ENCODE measurements at places on chromosomes 2 and 18. TPM values are rescaled to one million over a fixed set of nuclear protein-coding genes. Genes with fewer than 3 reads are reported as not detected.

DNA sequence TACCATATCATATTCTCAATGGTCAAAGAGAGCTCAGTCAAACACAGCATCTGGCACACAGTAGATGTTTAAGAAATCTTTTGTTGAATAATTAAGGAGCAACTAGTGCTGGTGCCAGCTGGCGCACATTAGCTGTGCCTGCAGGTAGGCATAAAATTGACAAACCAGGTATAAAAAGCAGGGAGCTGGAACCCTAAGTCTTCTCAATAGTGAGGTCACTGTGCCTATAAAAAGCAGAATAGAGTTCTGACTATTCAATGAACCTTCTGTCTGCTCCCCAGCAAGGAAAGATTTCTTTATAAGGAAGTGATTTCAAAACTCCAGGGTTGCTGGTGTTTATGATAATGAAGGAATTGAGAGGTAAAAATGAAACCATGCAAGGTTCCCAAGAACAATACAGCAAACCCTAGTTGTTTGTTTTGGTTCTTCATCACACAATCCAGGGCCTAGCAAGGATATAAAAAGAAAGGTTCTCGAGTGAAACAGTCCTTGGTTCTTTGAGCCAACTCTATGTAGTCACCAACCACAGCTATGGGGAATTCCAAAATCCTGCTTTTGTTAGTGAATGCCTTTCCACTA, 76.1 kb downstream of the THADA start:
- DNase-seq = peak; percentile 82

The SERPINB11 gene
- 10.3 TPM for total RNA-seq

The BMP10 gene
- not detected for total RNA-seq

The CD207 gene
- 0.23 TPM for total RNA-seq

DNA sequence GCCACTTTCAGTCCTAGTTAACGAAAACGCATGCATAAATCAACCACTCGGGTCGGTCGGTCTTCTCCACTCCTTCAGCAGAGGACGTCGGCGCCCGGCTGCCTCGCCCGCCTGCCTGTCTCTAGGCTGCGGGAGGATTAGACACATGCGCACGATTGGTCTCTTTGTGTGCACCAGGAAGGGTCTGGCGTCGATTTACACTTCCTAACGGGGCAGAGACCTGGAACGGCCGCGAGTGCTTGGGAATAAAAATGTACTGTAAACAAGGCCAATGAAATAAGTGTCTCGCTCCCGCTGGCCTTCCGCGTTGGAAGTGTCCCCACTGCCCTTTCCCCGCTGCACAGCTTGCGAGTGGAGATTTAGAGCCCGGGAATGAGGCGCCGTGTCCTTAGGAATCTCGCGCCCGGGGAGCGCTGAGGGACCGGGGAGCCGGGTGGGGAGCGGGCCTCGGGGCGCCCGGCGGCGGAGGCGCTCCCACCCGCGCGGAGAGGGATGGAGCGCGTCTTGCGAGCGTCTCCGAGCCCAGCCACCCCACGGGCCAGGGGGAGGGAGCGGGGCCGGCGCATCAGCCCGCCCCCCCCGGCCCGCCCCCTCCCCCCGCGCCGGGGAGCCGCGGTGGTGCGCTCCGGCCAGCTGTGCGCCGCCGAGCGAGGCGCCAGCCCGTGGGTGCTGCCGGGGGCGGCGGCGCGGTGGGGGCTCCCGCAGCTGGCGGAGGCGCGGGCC, at the start of gene DOK6:
Gene DOK6, plus strand, starts transcription at position 636 of the 723 bp plus-strand sequence.
- DNase-seq = no peak

DNA sequence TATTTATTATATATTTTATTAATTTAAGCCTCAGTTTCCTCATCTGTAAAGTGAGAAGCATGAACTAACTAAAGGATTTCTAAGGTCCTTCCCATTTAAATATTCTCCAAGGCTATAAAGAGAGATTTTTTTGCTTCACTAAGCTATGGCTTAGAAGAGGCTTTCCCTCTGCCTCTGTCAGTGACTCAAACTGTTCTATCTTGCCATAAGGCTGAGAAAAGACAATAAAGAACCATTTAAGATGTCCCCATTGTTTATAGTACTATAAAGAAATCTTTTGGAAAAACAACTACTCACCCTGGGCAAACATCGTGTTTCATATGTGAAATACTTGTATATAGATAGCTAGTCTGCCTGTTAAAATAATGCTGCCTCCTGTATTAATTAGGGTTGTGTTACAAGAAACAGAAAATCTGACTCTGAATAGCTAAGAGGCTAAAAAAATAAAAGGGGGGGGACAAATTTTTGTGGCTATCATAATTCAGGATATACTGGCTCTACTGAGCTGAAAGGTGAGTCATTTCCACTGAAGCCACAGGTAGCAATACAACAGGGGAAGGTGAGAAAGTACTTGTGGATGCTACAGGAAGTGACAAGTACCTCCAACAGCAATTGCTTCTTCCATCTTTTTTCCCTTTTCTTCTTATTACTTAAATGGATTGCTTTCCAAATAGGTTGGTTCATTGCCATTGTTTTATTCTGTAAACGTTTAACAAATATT, 25.4 kb downstream of the EPHA4 start:
- no peak for DNase-seq

The CPO gene
- 2.5 TPM for total RNA-seq

DNA sequence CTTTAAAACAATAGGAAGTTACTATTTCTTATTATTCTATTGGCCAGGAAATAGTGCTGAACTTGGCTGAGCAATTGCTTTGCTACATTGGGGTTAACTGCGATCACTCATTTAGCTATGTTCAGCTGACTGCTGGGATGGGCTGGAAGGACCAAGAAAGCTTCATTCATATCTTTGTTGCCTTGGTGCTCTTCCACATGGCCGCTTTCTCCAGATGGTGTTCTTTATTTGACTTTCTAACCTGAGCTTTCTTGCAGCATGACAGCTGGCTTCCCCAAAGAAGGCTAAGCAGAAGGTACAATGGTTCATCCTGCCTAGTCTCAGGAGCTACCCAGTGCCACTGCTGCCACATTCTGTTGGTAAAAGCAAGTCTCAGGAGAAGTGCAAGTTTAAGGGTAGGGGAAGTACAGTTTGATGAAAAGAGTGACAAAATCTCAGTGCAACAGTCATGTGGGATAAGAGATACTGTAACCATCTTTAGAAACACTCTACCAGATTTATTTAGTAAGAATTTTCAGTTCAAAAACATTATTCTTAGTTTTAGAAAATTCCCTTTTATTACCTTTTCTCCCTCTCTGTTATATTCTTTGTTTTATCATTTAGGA, 180.6 kb upstream of the RBMS1 start:
- no peak for DNase-seq
